Sciatic nerve (tissue), 2 donors: ENCODE measurements at places on chromosomes 13 and 19.
A peak's percentile ranks its signal among the peaks of the same experiment; 100 is the strongest.

DNA sequence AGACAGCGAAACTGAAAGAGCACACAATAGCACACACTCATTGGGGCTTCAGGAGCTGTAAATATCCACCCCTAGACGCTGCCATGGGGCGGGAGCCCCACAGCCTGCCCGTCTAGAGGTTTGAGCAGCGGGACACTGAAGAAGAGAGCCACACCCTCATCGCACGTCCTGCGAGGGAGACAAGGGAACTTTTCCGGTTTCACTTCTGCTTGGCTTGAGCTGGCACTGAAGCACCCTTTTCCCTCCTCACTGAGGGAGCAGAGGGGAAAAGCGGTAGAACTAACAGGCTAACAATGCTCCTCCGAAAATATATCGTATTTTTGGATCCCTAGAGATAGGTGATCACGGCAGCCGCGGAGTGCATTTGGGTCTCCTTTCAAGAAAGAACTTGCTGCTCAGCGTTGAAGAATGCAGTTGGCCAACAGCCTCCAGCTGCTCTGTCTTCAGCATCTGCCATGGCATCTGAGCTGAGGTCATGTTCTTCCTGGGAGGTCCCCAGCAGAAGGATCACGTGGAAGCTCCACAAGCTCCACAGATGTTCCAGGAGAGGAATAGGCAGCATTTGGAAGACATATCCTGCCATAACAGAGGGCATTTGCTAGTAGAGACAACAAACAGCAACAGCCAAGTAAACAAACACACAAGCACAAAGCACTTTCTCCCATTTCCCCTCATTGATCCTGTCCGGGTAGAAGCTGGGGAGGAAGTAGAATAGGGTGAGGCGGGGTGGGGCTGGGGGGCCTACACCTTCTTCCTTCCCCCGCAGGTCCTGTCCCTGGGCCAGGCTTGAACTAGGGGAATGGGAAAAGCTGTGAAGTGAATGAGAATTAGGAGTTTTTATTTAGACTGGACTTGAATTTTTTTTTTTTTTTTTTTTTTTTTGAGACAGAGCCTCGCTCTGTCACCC, 44.8 kb upstream of the ALOX5AP start:
- peak; percentile 80 for DNase-seq

DNA sequence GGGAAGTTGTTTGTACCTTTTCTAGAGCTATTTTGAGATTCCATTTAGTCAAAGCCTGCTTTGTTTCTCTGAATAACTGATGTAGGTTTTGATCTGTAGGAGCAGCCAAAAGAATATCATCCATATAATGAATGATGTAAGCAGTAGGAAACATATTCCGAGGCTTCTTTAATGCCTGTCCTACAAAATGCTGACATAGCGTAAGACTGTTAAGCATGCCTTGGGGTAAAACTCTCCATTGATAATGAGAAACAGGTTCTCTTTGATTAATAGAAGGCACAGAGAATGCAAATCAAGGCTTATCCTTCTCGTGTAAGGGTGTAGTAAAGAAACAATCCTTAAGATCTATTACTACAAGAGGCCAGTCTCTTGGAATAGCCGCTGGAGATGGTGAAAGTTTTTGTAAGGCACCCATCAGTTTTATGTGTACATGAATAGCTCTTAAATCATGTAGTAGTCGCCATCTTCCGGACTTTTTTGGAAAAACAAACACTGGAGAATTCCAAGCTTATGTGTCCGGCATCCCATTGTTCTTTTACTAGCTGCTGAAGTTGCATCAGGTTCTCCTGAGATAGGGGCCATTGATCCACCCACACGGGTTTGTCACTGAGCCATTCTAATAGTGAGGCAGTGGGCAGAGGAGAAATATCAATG, 13.5 kb downstream of the FPR3 start:
- no peak for DNase-seq

- DNase-seq = peak; percentile 63
Measured at GRCh38 chr13:113845723-113846635, 17.9 kb downstream of the GAS6 start.

- DNase-seq = no peak
Measured at GRCh38 chr13:98219685-98220084, 42.6 kb upstream of the RNF113B start.

GRCh38 chr13:27135023-27135422, 36.6 kb downstream of the USP12 start:
- no peak for DNase-seq

DNA sequence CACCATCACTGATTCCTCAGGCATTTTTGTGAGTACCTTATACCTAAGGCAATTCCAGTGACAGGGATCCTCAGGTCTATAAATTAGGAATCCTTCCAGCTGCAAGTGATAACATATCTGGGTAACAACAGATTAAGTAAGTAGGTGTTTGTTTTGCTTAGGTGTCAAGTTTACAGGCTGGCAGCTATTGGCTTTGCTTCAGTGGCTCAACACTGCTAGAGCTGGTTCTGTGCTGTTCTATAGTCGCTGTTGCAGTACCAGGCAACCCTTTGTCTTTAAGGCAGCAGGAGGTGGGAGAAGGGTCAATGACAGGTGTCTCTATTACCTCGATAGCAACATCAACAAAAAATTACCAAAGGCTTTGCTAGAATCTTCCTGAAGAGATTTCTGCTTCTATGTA, 27.0 kb downstream of the SLC10A2 start:
- DNase-seq = no peak

DNA sequence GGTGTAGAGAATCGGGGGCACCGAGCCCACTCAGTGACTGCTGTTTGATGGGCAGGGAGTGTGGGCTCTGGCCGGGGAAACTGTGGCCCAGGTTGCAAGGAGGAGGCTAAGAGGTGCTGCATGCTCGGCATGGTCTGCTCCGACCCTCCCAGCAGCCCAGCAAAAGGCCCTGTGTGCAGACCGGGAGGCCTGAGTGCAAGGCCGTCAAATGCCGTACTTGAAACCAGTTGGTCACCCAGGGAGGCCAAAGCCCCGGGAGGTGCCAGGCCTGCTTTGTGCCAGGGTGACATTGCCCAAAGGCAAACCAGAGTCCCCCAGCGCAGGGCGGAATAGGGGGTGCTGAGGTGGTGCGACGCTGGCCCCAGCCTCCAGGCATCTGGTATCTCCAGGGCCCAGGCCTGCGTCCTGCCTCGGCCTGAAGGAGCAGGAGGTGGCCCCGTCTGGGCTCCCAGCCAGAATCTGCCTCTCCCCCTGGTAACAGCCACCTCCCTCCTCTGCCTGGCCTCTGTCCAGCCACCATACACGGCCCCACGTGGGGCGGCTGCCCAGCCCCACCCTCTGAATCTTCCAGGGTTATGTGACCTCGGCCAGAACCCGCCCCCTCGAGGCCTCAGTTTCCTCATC, 4.0 kb downstream of the PIK3R2 start:
- DNase-seq = peak; percentile 90

GRCh38 chr13:95002126-95002525, 289.8 kb upstream of the SOX21 start:
- no peak for DNase-seq

GRCh38 chr19:3094601-3095440, 659 bp downstream of the GNA11 start:
- DNase-seq = no peak

DNA sequence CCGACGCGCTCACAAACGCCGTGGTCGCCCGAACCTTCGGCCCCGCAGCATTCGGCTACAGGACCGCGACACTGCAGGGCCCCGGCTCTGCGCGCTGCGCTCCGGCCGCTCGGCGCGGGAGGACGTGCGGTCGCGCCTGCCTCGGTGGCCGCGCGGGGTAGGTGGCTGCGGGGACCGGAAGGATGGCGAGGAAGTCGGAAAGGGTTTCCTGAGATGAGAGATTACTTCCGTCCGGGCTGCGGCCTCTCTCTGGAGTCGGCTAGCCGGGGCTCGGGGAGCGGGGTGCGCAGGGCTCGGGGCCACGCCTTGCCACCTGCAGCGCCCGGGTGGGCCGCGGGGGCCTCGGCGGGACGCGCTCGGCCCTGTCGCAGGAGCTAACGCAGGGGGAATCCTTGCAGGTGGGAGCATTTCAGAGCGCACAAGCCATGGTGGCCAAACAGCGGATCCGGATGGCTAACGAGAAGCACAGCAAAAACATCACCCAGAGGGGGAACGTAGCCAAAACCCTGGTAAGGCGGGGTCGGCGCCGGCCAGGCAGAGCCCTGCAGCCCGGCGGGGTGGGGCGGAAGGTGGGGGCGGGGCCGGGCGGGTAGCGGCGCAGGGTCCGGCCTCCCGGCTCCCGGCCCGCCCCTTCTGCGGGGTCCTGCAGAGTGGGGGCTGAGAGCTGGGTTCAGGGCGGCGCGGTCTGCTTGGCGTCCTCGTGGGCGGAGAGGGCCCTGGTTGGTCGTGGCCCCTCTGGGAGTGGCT, at the start of gene SERP2:
TSS of gene SERP2 (plus strand) at position 224 of the 747 bp plus-strand sequence. CDS start at position 426, 202 bp downstream.
- peak; percentile 65 for DNase-seq

- no peak for DNase-seq
Measured at GRCh38 chr19:17001603-17002183, 24.9 kb downstream of the CPAMD8 start.

DNA sequence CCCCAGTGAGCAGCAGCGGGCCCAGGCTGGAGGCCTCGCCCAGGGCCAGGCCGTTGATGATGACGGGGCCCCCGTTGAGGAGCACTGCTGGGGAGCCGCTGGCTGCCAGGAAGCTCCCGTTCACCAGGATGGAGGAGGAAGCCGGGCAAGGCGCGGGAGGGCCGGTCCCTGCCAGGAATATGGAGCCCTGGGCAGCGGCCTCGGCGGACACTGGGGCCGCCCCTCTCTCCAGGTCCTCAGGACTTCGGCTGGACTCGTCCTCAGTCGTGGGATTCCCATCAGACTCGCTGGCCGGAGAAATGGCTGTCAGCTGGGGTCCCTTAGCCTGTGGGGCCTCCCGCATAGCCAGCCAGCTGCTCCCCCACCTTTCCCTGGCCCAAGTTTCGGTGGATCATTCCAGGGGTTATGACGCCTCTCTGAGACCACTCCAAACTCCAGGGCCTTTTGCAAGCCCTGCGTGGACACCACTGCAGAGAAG, 2.1 kb downstream of the SIX5 start:
- DNase-seq = no peak

GRCh38 chr19:44806291-44806690, 2.6 kb upstream of the BCAM start:
- DNase-seq = no peak

GRCh38 chr13:105144936-105145335, 1390.5 kb downstream of the EFNB2 start:
- no peak for DNase-seq

DNA sequence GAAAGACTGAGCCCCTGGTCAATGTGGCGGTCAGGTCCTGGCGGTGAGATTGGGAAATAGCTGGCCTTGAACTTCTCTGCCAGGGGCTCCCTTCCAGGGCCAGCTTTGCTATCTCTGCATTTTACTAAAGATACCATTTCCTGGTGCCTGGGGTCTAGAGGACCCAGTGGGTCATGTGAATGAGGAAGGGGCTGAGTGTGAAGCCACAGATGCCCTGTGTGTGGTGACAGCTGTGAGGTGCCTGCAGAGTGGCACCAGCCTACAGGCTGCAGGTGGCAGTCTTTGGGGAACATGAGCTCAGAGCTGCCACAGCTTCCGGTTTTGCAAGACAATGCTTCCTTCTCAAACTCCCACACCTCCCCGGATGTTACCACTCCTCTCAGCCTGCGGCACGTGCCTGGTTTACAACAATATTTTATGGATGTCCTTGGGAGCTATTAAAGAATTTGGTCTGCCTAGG, 5.2 kb upstream of the MLNR start:
- no peak for DNase-seq

GRCh38 chr19:33905937-33906577, 109.4 kb downstream of the KCTD15 start:
- DNase-seq = peak; percentile 76

- DNase-seq = no peak
Measured at GRCh38 chr13:46668931-46669525, 116.1 kb downstream of the LRCH1 start.

DNA sequence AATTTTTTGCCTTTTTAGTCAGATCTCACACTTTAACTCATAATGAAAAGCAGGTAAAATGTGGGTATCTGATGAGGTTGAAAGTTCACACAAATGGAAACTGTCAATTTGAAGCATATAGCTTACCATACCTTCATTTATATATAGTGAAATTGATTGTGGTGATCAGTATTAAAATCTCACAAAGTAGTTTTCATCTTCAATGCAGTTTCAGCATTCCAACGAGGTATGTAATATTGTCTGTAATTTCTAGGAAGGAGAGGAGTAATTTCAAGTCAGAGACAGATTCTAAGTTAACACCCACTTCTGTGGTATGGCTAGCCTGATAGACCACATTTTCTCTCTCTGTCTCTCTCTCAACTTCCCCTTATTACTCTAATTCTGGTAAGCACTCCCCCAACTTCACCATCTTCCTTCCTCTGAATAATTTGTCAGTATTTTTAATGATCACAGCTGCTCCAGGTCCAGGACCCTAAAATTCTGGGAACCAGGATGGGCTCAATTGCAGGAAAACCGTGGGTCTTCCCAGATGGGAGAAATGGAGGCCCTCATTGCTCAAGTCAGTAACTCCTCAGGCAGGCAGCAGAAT, 455.7 kb downstream of the FGF9 start:
- DNase-seq = no peak

- no peak for DNase-seq
Measured at GRCh38 chr19:15911599-15912235, 13.8 kb upstream of the CYP4F2 start.

DNA sequence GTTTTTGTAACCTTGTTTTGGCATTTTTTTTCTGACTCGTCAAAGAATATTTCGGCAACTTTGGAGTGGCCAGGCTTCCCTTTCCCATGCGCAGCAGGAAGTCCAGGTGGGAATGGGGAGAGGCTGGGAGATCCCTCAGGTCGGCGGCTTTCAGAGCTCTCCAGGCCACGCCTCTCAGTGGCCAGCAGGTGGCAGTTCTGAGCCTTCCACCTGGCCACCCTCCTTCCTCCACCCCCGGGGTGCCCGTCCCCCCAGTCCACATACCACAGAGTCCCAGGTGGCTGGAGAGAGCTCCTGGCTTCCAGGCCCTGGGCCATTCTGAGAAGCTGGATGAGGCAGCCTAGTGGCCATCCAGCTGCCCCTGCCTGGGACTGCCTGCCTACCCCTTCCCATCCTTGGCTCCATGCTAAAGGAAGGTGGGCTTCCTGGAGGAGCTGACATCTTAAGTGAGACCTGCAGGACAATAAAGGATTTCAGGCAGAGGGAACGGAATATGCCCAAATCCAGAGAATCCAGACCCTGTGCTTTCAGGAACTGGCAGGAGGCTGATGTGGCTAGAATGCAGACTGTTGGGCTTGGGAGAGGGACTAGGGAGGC, 46.3 kb downstream of the CCNE1 start:
- no peak for DNase-seq

- DNase-seq = no peak
Measured at GRCh38 chr19:52331757-52332156, 4.3 kb upstream of the ZNF610 start.

- DNase-seq = peak; percentile 72
Measured at GRCh38 chr19:40165362-40165937, 25.8 kb upstream of the MAP3K10 start.

DNA sequence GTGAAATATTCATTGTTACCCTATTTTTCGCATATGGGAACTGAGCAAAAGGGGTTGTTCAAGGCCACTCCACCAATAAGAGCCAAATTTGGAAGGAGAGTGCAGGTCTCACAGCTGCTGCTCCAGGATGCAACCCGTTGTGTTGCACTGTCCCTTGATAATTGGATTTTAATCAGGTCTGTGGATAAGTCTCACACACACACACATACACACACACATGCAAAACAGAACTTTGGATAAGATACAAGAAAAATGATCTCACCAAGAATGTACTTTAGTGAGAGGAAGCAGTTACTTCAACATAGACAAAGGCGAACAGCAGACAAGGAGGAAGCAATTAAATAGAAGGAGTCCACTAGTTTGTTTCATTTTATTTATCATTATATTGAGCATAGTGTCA, 127.3 kb upstream of the EDNRB start:
- DNase-seq = no peak

- DNase-seq = no peak
Measured at GRCh38 chr13:92734068-92734467, 492.5 kb upstream of the GPC6 start.
